ENCODE measurements at places on chromosomes 4 and X.

GRCh38 chr4:15935504-15936402, 2.8 kb downstream of the FGFBP1 start:
- DNase-seq, result no peak

GRCh38 chrX:850471-850916, 219.9 kb downstream of the SHOX start:
- no peak for DNase-seq

DNA sequence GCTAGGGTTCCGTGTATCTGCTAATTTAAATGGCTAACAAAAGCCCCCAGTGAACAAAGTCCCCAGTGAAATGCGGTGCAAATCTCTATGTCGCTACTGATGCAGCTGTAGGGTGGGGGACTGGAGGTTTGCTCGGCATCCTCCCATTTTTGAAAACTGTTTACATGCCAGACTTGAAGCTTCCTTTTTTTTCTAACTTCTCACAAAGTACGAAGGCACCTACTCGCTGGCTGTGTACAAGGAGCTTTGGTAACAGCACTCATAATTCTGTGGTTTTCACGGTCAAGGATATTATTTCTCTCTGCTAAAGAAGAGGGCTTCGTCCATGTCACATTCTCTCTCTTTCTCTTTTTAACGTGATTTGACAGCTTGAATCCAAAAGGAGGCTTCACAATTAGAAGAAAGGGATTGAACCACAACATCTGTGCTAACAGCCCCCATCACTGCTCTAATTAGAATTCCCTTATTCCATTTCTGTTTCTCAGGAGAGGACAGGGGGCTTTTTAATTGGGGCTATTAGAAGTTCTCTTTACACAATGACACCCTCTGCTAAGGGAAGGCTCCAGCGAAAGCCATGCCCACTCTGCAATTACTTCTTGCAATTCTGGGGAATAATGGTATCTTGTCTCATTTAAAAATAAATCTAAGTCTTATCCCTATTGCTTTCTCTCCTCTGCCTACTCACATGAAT, 46.7 kb downstream of the TMEM156 start:
- no peak for DNase-seq

DNA sequence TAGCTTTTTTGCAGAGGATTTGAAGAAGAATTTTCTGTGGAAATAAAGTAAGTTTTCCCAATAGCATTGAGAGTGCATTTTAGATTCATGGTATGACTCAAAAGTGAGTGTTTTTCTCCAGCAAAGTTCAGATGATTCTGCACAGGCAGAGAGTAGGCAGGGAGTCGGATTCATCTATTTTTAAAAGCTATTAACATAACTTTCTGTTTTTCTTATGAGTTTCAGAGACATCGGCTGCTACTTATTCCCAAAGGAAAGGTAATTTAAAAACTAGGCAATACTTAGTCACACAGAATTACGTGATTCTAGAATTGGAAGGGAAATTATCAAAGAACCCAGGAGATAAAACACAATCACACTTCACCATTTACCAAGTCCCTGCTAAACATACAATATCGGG, 4.4 kb downstream of the CCDC110 start:
- no peak for DNase-seq
